SJSA1 (cell line): ENCODE measurements at places on chromosomes 7 and 10.
A peak's percentile ranks its signal among the peaks of the same experiment; 100 is the strongest.

GRCh38 chr10:48804740-48805182 is 120.1 kb downstream of the WDFY4 start:
- no peak overlapping the region for H3K4me3 ChIP-seq
- no peaks in the 10 kb centered on the region for H3K36me3 ChIP-seq
- no peak overlapping the region; the same call in 1 of the 2 replicates for H3K27ac ChIP-seq
- no peak for DNase-seq
- peaks cover 33% of the 10 kb centered on the region for H3K4me1 ChIP-seq

DNA sequence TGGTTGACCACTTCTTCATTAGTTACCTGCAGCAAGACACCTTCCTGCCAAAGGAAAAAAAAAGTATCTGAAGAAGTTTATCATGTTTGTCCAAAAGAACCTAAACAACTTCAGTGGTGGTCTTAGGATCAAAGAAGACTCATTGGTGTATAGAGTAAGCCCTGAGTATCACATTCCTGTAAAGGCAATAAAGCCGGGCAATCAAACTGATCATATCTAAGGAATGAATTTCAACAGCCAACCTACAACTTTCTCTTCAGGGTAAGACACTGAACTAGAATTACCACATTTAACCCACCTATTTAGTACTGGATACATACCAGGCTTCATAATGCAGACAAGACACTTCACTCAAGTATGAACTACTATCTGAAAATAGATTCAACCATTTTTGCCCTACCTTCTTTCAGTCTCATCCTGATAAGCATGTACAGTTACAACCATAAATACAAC is 10.1 kb downstream of the HNRNPA2B1 start:
- no peak for DNase-seq
- H3K27me3 ChIP-seq = peaks cover 9% of the 10 kb centered on the region; the same call in 1 of the 2 replicates
- H3K36me3 ChIP-seq = peaks cover 92% of the 10 kb centered on the region
- H3K27ac ChIP-seq = no peak overlapping the region
- H3K4me1 ChIP-seq = peaks cover 14% of the 10 kb centered on the region

- H3K4me1 ChIP-seq = no peaks in the 10 kb centered on the region
- no peaks in the 10 kb centered on the region for H3K36me3 ChIP-seq
- no peak overlapping the region for H3K4me3 ChIP-seq
These were observed 389.5 kb downstream of the TCERG1L start for GRCh38 chr10:130921911-130922440.

DNA sequence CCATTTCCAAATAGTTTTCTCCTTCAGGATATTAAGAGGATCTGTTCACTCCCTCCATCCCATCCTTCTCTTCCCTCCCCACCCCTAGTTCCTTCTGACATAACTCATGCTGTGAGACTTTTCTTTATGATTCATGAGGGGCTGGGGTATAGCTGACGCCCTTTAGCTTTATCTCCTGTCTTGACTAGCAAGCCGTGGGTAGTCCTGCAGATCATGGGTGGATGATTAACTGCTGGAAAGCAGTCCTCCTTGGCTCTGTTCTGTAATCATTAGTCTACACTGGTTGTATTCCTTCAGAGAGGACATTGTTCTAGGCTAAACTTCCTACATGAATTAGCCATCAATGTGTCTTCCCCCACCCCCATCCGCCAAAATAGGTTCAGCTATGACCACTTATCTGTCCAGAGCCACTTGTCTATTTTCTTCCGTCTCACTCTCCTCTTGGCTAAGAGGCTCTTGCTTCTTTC is 135.4 kb downstream of the LRRC4 start:
- no peak overlapping the region for H3K27ac ChIP-seq
- peaks cover 20% of the 10 kb centered on the region for H3K4me1 ChIP-seq
- no peak for DNase-seq
- peaks cover 12% of the 10 kb centered on the region; the same call in 1 of the 2 replicates for H3K36me3 ChIP-seq
- no peaks in the 10 kb centered on the region for H3K27me3 ChIP-seq

- H3K27ac ChIP-seq = peak overlapping the region; percentile 93
- no peak overlapping the region for H3K4me3 ChIP-seq
- H3K27me3 ChIP-seq = no peaks in the 10 kb centered on the region
- peak; percentile 98 for DNase-seq
- H3K36me3 ChIP-seq = no peaks in the 10 kb centered on the region
These were observed 675.3 kb downstream of the INHBA start for GRCh38 chr7:41027428-41028115.

DNA sequence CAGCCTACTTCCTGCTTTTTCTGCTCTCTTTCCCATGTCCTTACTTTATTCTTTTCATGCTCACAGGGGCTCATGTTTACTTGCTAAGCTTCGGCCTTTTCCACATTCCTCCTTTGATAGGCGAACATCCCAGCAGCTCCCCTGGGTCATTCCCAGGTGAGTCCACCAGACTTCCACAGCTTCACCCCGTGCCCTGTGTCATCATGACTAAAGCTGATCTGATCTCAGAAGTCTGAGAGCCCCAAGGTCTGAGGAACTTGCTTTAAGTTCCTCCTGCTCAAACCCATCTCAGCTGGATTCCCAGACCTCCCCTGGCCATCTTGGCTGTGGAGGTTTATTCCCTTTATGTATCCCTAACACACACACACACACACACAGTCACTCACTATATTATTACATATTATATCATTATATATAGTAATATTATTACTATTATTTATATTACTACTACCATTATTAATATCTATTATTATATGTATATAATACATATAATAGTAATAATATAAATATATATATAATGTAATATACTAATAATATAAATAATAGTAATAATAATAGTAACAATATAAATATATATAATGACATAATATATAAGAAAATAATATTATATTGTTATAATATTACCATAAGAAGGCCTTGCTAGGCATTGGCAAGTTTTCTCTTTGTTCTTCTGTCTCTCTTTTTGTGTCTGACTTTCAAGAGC is 295.9 kb downstream of the PTEN start:
- no peak for DNase-seq
- H3K27me3 ChIP-seq = no peaks in the 10 kb centered on the region
- H3K4me1 ChIP-seq = peaks cover 33% of the 10 kb centered on the region
- H3K36me3 ChIP-seq = no peaks in the 10 kb centered on the region
